ENCODE measurements at places on chromosomes 4 and X.
A peak's percentile ranks its signal among the peaks of the same experiment; 100 is the strongest.

GRCh38 chr4:186669159-186669731, 54.4 kb downstream of the FAT1 start:
- no peak for DNase-seq

DNA sequence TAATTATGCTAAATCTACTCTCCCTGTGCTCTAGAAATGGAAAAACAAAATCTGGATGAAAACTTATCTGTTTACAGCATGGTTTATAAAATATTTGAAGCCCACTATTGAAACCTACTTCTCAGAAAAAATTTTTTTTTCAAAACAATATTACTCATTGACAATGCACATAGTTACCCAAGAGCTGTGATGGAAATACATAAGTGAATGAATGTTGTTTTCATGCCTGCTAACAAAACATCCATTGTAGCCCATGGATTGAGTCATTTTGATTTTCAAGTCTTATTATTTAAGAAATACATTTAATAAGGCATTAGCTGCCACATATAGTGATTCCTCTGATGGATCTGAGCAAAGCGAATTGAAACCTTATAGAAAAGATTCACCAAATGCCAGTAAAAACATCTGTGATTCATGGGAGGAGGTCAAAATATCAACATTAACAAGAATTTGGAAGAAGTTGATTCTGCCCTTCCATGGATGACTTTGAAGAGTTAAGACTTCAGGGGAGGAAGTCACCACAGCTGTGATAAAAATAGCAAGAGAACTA, 144.7 kb upstream of the HHIP start:
- no peak for DNase-seq

DNA sequence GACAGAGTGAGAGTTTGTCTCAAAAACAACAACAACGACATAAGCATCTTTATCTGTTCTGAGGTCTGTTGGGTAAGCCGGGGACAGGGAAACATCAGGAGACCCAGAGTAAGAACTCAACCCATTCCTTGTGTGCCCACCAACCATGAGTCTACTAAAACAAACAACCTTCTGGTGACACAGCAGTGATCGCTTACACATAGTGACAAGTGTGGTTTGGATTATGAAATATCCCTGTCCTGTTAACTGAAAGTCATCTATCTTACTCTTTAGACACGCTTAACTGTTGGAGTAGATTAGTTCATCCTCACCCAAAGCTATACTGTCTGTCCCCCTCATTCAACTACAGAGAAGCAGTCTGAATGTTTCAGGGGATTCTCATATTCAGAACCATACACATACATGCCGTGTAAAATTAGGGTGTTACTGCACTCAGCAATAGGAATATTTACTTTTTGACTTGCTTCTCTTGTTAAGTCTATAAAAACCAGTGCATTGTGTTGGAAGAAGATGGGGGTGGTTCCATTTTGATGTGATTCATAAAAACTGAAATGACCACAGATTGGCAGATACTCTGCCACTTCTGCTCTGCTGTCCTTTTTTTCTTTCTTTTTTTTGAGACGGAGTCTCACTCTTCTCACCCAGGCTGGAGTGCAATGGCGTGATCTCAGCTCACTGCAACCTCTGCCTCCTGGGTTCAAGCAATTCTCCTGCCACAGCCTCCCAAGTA, 27.4 kb downstream of the PHKA2 start:
- DNase-seq = no peak

GRCh38 chrX:85375333-85375738, 4.1 kb downstream of the POF1B start:
- DNase-seq = no peak

- DNase-seq = no peak
These were observed 26.1 kb upstream of the VMA21 start for GRCh38 chrX:151370906-151371305.

GRCh38 chr4:15809466-15809865, 31.3 kb downstream of the CD38 start:
- no peak for DNase-seq

GRCh38 chr4:112721627-112722026, 84.7 kb downstream of the LARP7 start:
- no peak for DNase-seq

DNA sequence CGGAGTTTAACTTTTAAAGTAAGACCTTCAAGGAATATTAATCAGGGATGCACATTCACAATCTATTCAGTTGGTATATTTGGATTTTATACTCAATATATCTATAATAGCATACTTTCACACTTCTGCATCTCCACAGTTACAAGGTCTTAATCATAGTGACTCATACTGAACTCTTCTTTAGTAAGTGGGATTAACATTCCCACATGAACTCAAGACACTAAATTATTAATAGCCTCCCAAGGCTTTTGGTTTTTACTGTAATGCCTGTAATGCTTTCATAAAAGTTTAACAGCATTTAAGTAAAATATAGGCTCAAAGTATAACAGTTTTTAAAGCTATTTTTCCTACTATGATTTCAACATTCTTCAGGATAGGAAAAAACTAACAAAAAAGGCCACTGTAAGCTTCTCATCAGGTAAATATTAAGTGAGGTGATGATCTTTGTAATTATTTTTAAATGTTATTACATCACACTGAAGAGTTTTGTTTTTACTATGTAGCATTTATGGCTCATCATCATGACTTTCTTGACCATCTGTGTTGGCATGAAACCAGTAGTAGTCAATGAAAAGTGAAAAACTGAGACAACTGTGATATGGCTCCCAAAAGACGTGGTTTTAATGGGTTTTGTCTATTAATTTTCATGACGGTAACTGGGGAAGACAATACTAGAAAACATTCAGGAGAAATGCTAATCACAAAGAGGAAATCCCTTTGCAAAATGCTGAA, 91.5 kb upstream of the GALNT7 start:
- DNase-seq = no peak

- no peak for DNase-seq
These were observed 178.8 kb downstream of the SNCA start for GRCh38 chr4:89657931-89658700.

GRCh38 chr4:127965062-127965802, at the start of the genes ABHD18 and MFSD8:
Gene ABHD18, plus strand, starts transcription at chr4:127965406. Its CDS starts 17,550 bp downstream, at chr4:127982956.
Gene MFSD8, minus strand, starts transcription at chr4:127965173. Its CDS starts 40 bp downstream, at chr4:127965133.
- DNase-seq = peak; percentile 98

DNA sequence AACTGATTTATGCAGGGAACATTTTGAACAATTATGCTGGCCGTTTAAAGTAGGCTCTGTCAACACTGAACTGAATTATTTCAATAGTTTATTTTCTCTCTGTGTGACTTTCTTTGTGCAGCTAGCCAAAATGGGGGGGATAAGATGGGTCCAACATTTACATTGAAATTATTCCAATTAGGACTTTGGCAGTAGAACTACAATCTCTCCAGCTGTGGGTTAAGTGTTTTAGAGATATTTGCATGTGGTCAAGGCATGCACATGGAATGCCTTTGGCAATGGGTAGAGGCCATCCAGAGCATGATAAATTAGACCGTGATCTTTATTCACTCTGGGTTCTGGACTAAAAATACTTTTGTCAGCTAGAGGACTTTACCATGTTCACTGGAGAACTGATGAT, 107.9 kb upstream of the ELOVL6 start:
- DNase-seq = no peak

GRCh38 chr4:181971973-181972372, 271.2 kb upstream of the TENM3 start:
- no peak for DNase-seq

DNA sequence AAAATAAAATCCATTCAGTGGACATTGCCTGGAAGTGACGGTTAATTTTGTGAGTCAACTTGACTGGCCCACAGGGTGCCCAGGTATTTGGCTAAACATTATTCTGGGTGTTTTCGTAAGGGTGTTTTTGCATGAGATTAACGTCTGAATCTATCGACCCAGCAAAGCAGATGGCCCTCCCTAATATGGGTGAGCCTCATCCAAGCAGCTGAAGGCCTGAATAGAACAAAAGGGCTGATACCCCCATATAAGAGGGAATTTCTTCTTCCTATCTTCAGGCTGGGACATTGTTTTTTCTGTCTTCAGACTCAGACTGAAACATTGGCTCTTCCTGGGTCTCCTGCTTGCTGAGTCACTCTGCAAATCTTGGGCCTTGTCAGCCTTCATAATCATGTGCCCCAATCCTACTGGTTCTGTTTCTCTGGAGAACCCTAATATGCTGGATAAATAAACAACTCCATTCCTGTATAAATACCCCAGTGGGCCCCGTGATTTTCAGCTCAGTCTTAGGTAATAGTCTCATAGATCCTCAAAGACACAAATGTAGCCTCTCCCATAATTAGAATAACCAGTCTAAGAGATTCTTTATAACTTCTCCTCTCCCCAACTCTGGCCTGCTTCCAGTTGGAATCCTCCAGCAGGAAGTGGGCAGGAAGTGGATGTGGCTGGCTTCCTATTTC, 33.1 kb upstream of the DDX3X start:
- DNase-seq = no peak

GRCh38 chr4:108662629-108663028, 12.2 kb downstream of the OSTC start:
- no peak for DNase-seq

DNA sequence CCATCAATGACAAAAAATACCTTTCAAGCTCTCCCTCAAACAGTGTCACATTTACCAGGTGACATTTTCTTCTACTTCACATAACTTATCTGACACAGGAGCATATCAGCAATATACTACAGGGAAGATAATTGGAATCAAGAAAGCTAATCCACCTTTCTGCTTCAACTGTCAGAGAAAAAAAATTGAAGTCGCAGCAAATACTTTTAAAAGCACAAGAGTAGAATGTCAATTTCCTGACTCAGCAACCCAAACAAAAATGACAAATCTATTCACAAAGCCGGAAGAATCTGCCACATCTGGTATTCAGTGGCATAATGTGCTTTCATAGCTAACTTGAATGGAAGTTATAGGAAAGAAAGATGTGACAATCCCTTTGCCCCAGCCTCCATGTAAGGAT, 36.7 kb downstream of the AGA start:
- DNase-seq = no peak

DNA sequence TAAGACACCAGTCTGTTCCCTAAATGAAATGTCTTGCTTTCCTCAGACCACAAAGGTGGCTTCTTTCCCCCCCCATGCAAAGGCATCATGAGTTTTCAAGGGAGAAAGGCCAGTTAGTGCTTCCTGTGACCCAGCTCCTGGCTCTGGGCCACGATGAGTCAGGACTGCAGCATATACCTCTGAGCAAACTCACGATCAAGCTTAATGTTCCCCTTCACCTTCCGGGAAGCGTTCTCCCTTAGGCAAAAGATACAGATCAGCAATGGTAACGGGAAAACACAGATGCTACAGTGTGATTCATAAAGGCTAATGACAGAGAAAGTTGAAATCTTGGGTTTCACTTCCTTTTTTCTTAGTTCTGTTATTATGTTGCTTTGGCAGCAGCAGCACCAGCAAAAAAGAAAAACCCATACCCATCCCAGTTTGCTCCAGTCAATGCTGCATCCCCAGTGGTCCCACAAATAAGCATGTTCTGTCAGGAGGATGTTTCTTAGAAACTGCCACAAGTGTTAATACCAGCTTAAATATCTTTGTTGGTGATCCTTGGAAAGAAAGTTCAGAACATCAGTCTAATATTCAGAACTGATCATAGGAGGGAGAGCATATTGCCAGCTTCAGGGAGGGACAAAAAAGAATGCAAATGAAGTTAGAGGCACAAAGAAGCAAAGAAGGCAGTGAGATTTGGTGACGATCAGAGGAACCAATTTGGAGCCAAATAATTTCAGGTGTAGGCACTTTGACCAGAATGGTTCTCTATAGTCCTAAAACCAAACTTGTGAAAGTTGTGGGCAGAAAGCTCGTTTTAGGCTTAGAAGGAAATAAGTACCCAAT, 41.2 kb downstream of the LONRF3 start:
- no peak for DNase-seq

- no peak for DNase-seq
These were observed 25.2 kb downstream of the NOP14 start for GRCh38 chr4:2937986-2938385.

DNA sequence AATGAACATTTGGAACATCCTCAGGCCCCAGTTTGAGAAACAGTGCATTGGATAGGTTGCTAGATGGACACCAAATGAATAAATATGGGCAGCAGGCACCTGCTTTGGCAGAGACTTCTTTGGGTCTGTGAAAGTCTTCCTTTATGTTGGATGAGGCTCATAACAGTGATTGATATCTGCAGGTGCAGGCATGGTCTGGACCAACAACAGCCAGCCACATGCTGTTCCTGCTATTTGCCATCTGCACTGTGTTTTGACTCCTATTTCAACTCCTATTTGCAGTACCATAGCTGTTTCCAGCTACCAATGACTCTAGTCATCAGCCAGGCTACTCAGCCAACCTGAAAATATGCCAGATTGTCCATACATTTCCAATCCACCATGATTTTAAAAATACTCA, 60.9 kb downstream of the ANAPC4 start:
- no peak for DNase-seq

- no peak for DNase-seq
These were observed 31.6 kb upstream of the NAP1L5 start for GRCh38 chr4:88729146-88729760.

DNA sequence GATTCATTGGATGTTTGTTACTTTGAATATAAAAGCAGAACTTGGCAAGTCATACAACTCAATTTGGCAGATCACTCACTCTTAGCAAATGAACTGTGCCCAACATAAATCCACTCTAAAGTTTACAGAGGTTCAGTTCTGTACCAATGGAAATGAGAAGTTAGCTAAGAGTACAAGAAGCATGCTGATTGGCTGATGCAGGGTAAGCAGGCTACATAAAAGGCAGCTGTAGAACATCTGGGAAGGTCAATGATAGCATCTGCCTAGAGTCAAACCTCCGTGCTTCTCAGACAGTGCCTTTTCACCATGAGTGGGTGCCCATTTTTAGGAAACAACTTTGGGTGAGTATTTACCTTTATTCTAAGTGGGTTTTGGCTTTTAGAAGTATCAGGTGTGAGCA, at the start of gene TDO2:
TDO2 (plus strand) TSS at position 244 of the 400 bp plus-strand sequence; CDS start at position 307, 63 bp downstream.
- DNase-seq = no peak

- DNase-seq = no peak
These were observed 81.0 kb upstream of the ZDHHC15 start for GRCh38 chrX:75603833-75604232.

- DNase-seq = no peak
These were observed 188.8 kb downstream of the LRBA start for GRCh38 chr4:150826306-150826705.

DNA sequence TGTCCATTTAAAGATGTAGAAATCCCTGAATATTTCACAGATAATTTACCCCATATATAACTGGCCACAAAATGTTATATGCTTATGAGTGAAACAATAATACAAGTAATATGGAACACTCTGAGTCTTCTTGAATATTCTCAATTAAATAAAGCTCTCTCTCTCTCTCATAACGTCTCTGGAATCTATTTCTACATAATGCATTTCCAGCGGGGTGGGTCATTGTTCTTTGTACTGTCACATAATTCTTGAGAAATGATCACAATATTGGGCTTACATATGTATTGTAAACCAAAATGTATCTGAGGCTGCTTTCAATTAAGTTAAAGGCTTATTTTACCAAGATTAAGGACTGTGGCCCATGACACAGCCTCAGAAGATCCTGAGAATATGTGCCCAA, 596.3 kb downstream of the FAT4 start:
- no peak for DNase-seq

DNA sequence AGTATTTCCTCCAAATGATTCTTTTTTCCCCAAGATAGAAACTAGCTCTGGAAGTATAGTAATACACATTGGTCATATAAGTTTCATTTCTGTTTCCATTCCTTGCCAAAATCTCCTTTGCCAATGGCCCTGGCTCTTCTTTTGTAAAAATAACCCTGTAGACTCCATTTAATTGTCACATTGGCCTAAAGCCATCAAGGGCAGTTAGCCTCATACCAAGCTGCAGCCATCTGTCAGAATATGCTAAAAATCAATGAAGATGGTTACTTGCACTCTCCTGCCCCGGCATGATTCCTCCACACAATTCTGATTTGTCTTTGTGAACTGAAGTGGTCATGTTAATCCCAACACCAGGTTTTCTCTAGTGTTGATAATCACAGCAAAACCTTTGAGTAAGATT, 380.5 kb downstream of the SH2D1A start:
- DNase-seq = no peak

GRCh38 chr4:168074861-168075260, 17.5 kb upstream of the ANXA10 start:
- no peak for DNase-seq

All from stimulated activated CD8-positive, alpha-beta memory T cell treated with anti-CD3 and anti-CD28 coated beads, Interleukin-2, amount 100 ng/mL, for 48 hours (primary cell).